Natural killer cell treated with Interleukin-12 subunit alpha and Interleukin-12 subunit beta and Interleukin-15 and Interleukin-18, amount 100 ng/mL, for 72 hours (primary cell): ENCODE measurements at places on chromosomes 5 and 9.

- H3K27ac ChIP-seq: no peak overlapping the region
- no peaks in the 10 kb centered on the region for H3K4me1 ChIP-seq
- H3K27me3 ChIP-seq: no peaks in the 10 kb centered on the region
- no peak overlapping the region for H3K4me3 ChIP-seq
- no peaks in the 10 kb centered on the region for H3K36me3 ChIP-seq
These were observed 207.0 kb downstream of the DEPDC1B start for GRCh38 chr5:60492958-60493357.

DNA sequence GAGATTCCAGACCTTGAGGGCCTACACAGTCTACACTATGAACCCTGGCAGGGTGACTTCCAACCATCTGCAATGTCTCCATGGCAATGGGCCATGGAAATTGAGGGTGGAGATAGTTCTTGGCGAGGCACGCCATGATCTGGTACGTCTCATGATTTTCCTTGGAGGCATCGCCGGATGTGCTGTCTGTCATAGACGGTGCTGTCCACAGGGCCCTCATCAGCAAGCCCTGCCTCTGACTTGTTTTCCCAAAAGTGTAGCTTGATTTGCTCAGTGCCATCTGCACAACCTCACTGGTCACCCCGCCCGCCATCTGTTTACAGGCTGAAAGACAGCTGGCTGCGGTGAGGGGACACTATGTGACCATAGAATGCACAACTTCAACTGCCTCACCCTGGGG, 73.5 kb downstream of the BOD1 start:
- no peak overlapping the region for H3K27ac ChIP-seq
- peaks cover 8% of the 10 kb centered on the region for H3K27me3 ChIP-seq
- no peak overlapping the region for H3K4me3 ChIP-seq

DNA sequence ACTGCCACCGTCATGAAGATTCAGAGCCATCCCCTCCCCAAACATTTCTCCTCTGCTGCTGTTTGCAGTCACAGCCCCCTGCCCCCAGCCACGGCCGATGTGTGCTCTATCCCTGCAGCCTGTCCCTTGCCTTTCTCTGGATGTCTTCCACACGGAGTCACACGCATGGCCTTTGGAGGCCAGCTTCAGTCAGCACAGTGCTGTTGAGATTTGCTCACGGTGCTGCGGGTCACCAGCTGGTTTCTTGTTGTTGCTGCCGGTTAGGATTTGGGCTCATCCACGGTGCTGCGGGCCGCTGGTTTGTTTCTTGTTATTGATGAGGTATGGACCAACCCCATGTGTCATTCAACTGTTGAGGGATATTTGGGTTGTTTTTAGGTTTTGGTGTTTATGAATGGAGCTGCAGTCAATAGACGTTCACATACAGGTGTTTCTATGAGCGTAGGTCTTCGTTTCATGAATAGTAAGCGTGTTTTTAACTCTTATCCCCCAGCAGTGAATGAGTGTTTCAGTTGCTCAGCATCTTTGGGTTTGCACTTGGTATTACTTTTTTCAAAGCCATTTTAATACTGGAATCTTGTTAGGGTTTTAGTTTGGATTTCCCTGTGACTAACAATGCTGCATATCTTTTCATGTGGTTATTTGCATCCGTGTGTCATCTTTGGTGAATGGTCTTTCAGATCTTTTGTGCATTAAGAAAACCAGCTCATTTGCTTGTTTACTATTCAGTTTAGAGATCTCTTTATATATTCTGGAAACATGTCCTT, 57.6 kb downstream of the AHRR start:
- H3K27ac ChIP-seq: peak overlapping the region; percentile 32
- peaks cover 22% of the 10 kb centered on the region for H3K4me1 ChIP-seq
- no peak for DNase-seq
- peaks cover 5% of the 10 kb centered on the region for H3K27me3 ChIP-seq

DNA sequence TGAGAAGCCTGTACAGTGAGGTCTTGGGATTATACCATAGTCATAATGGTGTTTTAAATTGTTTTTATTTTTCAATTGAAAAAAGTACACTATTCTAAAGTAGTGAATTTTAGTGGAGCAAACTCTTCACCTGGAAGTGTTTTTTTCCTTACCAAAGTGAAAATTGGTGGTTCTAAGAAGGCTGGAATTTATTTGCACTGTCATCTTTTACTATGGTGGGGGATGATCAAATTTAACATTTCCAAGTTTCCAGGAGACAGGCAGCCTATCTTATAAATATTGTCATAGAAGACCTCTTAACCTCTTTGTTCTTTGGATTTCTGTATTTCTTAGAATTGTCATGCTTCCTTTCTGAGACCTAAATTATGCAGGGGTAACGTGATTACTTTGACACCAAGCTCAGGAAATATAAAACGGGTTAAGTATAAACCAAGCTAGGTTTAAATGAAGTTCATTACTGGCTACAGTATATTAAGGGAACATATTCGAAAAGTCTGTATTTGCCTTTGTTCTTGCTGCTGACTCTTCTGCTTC, 20.2 kb downstream of the NDFIP1 start:
- DNase-seq: no peak
- H3K27ac ChIP-seq: peak overlapping the region; percentile 60
- H3K36me3 ChIP-seq: no peaks in the 10 kb centered on the region
- no peaks in the 10 kb centered on the region for H3K27me3 ChIP-seq
- H3K4me1 ChIP-seq: peaks cover 13% of the 10 kb centered on the region
- no peak overlapping the region for H3K4me3 ChIP-seq

- H3K4me1 ChIP-seq: peaks cover 41% of the 10 kb centered on the region
- DNase-seq: no peak
- H3K27me3 ChIP-seq: peaks cover 32% of the 10 kb centered on the region
- H3K36me3 ChIP-seq: no peaks in the 10 kb centered on the region
- peak overlapping the region; percentile 82 for H3K4me3 ChIP-seq
- no peak overlapping the region for H3K27ac ChIP-seq
These were observed 1.9 kb downstream of the GCNT4 start for GRCh38 chr5:75050415-75050814.

DNA sequence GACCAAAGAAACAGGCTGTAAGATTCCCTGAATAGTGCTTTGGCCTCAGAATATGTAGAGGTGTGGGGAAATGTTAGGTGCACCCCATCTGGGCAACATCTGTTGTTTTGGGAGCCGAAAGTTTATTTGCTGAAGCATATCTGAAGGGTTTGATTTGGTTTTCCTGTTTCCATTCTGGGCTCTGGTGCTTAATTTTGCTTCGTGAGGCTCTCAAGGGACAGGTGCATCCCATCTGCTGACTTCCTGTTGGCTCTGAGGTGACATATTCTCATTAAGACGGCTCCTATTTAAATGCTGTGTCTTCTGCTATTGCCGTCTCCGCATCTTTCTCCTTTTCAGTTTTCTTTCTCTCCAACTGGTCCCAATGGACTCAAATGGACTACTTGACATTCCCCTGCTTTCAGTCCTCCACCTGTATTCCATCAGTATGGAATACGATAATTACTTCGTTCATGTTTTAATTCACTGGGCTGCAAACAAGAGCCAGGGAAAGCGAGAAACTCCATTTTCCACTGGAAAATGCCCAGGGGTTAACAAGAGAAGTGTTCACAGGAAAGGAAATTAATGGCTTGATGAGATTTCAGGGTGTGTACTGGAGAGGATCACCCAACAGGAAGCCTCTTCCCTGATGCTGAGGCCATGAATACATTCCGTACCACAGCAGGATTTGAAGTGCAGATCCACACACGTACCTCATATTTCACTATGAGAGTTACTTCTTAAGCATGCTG, 104.0 kb downstream of the MTX3 start:
- H3K27ac ChIP-seq: no peak overlapping the region
- H3K36me3 ChIP-seq: no peaks in the 10 kb centered on the region
- no peaks in the 10 kb centered on the region for H3K4me1 ChIP-seq
- peaks cover 13% of the 10 kb centered on the region for H3K27me3 ChIP-seq
- H3K4me3 ChIP-seq: no peak overlapping the region

DNA sequence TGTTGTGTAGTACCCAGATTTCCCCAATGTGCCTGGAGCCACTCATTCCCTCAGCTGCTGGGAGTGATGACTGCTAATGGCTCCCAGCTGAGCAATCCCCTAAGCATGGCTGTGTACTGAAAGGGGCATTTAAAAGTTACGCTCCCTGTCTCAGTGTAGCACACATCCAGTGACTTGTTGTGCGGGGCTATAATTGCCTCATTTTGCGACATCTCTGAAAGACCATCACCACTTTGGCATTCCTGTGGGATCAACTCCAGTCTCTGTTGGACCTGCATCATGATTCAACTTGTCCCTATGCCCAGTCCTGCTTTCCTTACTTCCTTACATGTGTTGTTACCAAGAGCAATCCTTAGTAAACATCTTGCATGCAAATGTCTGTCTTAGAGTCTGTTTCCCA, 201.2 kb upstream of the MPDZ start:
- H3K4me3 ChIP-seq: no peak overlapping the region
- no peaks in the 10 kb centered on the region for H3K27me3 ChIP-seq
- H3K4me1 ChIP-seq: no peaks in the 10 kb centered on the region
- no peak for DNase-seq
- no peaks in the 10 kb centered on the region for H3K36me3 ChIP-seq
- H3K27ac ChIP-seq: no peak overlapping the region

DNA sequence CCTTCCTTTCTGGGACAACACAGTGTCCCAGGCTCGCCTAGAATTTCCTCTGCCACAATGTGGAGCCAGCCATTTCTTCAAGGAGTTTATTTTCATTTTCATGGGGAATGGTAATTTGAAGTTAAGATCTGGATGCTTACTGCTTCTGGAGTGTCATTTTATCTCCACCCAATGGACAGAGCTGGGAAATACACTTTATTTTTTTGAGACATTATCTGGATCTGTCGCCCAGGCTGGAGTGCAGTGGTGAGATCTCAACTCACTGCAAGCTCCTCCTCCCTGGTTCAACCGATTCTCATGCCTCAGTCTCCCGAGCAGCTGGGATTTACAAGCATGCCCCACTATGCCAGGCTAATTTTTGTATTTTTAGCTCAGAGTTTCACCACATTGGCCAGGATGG, 12.7 kb upstream of the THG1L start:
- peak overlapping the region; percentile 51 for H3K4me3 ChIP-seq
- peaks cover under 1% of the 10 kb centered on the region for H3K27me3 ChIP-seq
- peaks cover 36% of the 10 kb centered on the region for H3K4me1 ChIP-seq
- no peaks in the 10 kb centered on the region for H3K36me3 ChIP-seq
- H3K27ac ChIP-seq: peak overlapping the region; percentile 85
- DNase-seq: no peak

- peaks cover 24% of the 10 kb centered on the region for H3K4me1 ChIP-seq
- peaks cover 23% of the 10 kb centered on the region for H3K36me3 ChIP-seq
- peak overlapping the region; percentile 61 for H3K4me3 ChIP-seq
- peak overlapping the region; percentile 35 for H3K27ac ChIP-seq
- no peak for DNase-seq
These were observed 74.8 kb downstream of the CDK5RAP2 start for GRCh38 chr9:120505186-120505585.

GRCh38 chr5:168734620-168735300, 155.6 kb upstream of the PANK3 start:
- no peak for DNase-seq
- H3K4me3 ChIP-seq: no peak overlapping the region
- H3K36me3 ChIP-seq: peaks cover 9% of the 10 kb centered on the region

DNA sequence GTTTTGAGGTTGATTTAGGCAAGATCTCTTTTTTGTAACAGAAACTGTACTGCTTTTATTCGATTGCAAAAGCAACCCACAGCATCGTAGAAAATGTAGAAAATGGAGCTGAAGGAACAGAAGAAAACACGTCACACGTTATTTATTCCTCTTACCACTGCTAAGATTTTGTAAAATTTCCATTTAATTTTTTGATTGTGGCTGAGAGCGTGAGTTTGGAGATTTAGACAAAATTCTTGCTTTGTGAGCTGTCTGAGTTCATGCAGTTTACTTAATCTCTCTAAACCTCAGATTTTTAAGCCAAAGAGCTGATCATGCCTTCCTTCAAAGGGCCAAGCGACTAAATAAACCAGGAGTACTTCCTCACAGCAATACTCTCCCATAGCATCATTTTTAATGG, 24.8 kb downstream of the DPYSL3 start:
- no peaks in the 10 kb centered on the region for H3K4me1 ChIP-seq
- H3K27ac ChIP-seq: no peak overlapping the region

GRCh38 chr5:137743031-137743640, 7.2 kb upstream of the KLHL3 start:
- H3K4me1 ChIP-seq: no peaks in the 10 kb centered on the region
- no peak overlapping the region for H3K4me3 ChIP-seq
- H3K36me3 ChIP-seq: no peaks in the 10 kb centered on the region

GRCh38 chr5:113614191-113614590, 100.7 kb downstream of the YTHDC2 start:
- H3K27ac ChIP-seq: no peak overlapping the region
- peaks cover 10% of the 10 kb centered on the region for H3K27me3 ChIP-seq
- no peaks in the 10 kb centered on the region for H3K4me1 ChIP-seq
- no peak overlapping the region for H3K4me3 ChIP-seq
- no peaks in the 10 kb centered on the region for H3K36me3 ChIP-seq
- no peak for DNase-seq

- DNase-seq: no peak
- H3K27me3 ChIP-seq: peaks cover 49% of the 10 kb centered on the region
- no peak overlapping the region for H3K27ac ChIP-seq
- H3K4me3 ChIP-seq: no peak overlapping the region
- peaks cover 11% of the 10 kb centered on the region for H3K36me3 ChIP-seq
- H3K4me1 ChIP-seq: no peaks in the 10 kb centered on the region
These were observed 104.7 kb upstream of the IRX4 start for GRCh38 chr5:1987471-1987870.

- no peaks in the 10 kb centered on the region for H3K36me3 ChIP-seq
- H3K4me1 ChIP-seq: no peaks in the 10 kb centered on the region
- no peak overlapping the region for H3K4me3 ChIP-seq
- H3K27me3 ChIP-seq: peaks cover 16% of the 10 kb centered on the region
- no peak for DNase-seq
- no peak overlapping the region for H3K27ac ChIP-seq
These were observed 46.8 kb downstream of the ZNF366 start for GRCh38 chr5:72460413-72460812.

DNA sequence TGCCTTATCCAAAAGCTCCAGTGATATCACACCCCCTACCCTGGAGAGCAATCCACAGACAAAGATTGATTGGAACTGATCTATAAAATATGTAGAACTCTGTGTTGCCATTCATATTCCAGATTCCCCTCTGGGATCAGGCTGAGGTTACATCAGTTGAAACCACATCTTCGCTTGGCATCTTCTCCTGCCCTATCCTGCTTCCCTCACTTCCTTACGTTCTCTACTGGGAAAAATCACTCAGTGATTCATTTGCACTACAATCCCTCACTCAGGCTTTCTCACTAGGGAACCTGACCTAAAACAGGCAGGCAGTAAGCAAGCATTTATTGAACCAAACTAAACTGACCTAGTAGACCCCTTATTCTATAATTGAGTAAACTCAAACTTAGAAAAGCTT, 111.7 kb downstream of the ESM1 start:
- no peak for DNase-seq
- no peak overlapping the region for H3K27ac ChIP-seq
- H3K27me3 ChIP-seq: peaks cover 18% of the 10 kb centered on the region
- H3K4me3 ChIP-seq: no peak overlapping the region
- peaks cover 32% of the 10 kb centered on the region for H3K4me1 ChIP-seq

DNA sequence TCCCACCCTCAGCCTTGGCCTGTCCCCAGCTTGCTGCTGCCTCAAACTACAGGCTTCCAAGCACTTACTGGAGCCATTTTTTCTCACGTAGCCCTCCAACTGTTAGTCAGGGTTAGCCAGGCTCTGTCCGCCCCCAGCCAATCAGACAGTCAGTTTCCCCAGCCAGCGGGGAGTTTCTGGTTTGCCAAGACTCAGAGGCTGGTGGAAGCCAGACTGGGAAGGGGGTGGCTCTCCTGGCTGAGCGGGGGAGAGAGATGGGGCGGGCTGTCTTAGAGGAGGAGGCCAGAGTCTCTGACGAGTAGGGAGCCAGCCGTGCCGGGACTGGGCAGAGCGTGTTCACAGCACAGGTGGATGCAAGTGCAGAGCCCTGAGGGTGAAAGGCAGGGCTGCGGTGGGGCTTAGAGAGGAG, 15.3 kb downstream of the PROP1 start:
- peaks cover 5% of the 10 kb centered on the region for H3K4me1 ChIP-seq
- H3K27ac ChIP-seq: no peak overlapping the region
- no peaks in the 10 kb centered on the region for H3K36me3 ChIP-seq
- H3K4me3 ChIP-seq: no peak overlapping the region
- no peak for DNase-seq
